ENCODE measurements at places on chromosomes 4 and X.

GRCh38 chrX:73850124-73851013 is 287.4 kb downstream of the CHIC1 start:
- no peak for DNase-seq

DNA sequence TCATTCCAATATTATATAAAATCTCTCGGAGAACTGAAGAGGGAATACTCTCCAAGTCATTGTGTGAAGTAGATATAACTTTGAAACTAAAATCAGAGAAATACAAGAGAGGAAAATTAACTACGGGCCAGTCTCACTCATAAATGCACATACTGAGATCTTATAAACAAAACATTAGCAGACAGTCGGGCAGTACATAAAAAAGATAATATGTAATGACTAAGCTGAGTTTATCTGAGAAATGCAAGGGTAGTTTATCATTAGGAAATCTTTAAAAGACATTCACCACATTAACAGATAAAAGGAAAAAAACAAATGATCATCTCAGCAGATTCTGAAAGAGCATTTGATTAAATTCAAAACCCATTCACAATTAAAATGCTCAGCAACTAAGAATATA is 116.7 kb downstream of the NYX start:
- no peak for DNase-seq

- DNase-seq: peak; percentile 42
Measured at GRCh38 chrX:104335756-104336155, 81.0 kb upstream of the ESX1 start.

DNA sequence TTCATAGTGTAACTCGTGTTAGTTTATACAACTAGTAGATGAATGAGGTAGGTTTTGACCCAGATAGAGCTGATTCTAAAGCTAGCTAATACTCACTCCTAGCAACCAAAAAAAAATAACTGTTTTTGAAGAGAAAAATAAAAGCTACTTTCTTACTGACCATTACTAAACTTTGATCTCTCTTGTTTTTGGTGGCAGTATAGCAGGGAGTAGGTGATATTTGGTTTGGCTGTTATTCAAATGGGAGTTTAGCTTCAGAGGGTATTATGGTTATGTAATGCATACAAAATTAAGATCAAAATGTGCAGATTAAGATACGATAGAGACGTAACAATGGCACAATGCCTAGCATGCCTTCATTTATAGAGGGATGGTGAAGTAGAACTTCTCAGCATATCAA is 1104.5 kb downstream of the PCDH19 start:
- no peak for DNase-seq

DNA sequence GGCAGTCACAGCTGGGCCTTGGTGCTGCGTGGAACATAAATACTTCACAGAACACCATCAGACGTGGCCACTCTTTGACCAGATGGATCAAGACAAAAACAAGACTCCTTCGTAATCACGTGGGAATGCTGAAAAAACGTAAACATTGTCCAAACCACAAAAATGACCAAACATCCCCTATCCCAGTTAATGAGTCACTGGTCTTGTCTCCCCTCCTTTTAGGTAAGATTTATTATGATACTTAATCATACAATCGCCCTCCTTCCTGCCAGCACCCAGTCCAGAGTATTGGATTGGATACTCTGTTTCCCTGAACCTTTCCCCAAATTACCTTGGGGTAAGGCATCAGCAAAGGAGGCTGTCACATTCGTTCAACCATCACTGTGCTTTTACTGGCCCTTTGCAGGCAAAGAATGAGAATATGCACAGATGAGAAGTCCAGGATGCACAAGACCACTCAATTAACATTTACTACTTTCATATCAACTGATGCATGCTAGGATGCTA is 601 bp upstream of the TCEANC start:
- peak; percentile 3 for DNase-seq

GRCh38 chr4:7863911-7864681 is 75.6 kb downstream of the AFAP1 start:
- no peak for DNase-seq

DNA sequence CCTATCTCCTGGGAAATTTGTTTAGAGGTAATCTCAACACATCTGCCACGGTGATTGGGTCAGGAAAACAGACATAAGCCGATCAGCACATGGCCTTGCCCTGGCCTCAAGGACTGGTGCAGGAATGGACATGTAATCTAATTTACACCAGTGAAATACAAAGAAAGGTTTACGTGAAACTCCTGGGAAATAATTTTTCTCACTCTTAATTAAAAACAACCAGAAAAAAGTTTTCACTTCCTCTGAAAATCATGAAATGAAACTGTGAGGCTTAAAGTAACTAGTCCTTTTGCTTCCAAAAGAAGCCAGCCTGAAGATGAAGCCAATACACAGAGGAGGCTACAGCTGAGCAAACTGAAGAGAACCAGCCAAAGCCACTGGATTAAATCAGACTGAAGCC is 154.1 kb upstream of the FAM241A start:
- DNase-seq: no peak

DNA sequence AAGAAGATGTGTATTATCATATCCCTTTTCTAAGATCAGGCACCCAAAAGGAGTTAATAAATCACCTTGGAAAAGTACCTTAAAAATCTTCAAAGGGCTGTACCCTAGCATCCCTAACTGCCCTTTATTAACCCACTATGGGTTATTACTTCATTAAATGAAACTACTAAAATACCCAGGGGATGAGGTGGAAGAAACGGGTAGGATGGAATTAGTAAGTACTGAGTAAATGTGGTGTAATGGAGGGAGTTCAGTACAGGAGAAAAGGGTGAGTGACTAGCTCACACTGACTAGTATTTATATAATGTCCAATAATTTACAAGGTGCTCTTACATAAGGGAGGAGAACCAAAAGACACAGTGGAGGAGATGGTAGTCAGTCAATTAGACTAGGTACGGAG is 51.0 kb upstream of the RASGEF1B start:
- DNase-seq: no peak

GRCh38 chr4:2356123-2357069 is 62.0 kb downstream of the ZFYVE28 start:
- DNase-seq: no peak

DNA sequence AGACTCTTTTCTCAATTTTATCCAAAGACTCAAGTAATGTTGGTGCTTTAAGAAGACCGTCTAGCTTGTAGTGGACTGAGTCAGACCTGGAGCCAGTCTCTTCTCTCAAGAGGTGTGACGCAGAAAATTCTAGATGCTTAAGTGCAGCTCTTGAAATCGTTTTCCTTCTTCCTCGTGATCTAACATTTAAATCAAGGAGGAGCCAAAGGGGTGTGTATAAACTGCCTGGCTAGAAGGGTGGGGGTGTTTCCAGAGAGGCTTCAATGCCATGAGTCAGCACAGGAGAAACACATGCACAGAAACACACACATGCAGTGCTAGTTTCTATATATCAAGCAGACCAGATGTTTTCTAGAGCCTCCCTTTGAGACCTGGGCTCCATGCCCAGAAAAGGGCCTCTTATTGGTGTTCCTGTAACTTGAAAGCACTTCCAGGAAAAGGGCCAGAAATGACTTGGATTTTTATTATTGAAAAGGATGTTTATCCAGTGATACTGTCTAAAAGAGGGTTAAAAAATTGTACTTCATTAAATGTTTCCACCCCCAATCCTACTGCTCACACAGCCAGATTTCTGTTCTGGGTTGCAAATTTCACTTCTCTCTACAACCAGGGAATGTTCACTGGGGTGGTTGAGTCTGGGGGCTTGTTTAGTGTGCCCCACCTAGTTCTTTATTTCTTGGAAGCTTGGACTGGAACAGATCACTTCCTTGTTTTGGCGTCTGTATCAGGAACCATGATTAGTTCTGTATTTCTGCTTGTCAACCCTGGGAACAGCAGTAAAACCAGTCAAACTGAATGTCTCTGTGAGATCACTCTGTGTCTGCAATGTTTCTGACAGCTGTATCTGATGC is at the start of gene CLIC2:
Gene CLIC2, minus strand, starts transcription at position 129 of the 851 bp plus-strand sequence. CDS start 187 bp downstream, outside the sequence.
- no peak for DNase-seq

DNA sequence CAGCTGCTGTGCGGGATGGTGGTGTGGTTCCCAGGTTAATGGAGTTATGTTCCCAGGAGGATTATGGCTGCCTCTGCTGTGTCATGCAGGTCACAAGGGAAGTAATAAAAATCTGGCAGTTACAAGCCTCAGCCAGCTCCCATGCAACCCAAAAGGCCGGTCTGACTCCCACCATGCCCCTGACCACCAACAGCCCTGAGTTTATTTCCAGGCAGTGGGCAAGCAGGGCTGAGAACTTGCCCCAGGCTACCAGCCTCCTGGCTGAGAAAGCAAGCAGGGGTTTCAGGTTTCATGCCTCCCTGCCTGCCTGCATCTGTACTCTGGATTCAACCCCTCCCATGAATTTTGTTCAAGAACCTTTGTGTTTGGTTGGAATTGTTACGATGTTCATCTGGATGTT is 732.7 kb upstream of the POU3F4 start:
- no peak for DNase-seq

DNA sequence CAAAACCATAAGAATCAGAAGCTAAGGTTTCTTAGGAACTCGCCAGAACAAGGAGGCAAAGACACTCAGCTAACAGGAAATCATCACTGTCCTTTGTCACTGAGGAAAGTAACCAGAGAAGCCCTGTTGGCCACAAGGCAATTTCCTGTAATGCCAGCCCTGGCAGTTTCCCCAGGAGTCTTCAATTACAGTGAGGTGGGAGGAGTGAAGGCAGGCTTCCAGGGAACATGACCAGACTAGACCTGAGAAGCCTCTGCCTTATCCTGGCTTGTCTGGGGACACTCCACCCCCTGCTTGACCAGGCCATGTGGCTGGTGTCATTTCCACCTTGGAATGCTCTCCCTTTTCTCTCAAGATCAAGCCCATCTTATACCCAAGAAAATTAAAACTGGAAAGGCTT is 125.3 kb downstream of the COL4A6 start:
- peak; percentile 22 for DNase-seq

DNA sequence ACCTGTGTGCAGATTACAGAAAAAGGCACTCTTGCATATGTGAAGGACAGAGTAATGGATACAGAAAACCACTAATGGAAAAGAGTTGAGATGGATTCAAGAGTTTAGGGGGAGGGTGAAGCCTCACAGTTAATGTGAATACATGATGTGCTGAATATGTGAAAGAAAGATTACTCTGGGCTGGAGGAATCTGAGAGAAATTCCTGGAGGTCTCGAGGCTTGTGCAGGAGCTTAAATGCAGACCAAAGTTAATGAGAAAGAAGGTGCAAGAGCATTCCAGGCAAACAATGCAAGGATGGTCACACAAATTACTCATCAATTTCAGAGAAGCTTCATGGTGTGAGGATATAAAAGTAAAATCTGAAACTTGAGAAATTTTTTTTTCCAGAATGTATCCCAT is 768.8 kb downstream of the STPG2 start:
- DNase-seq: no peak

DNA sequence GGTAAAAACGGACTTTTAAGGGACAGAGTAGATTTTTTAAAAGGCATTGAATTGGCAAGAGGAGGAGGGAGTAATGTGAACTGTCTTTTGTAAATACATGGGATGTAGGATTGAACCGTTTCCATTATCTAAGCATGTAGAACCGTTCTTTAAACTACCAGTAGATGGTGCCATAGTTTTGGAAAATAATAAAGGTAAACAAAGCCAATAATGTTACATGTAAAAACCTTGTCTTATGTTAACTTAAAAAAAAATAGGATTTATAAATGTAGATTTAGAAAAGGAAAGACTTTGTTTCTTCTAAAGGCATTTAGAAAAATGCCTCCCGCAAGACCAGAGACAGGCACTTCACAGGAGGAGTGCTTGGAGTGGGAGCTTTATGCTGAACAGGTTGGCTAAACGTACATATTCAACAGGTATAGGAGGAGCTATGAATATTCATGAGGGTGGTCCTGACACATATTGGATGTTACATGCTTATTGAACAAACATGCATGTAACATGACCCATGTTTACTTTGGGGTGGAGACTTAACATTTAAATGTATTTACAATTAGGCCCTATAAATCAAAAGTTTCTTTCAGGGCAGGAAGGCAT is 45.5 kb upstream of the FAM241A start:
- peak; percentile 75 for DNase-seq

Data from COLO829 (cell line).